ENCODE measurements at places on chromosomes 1 and 21. TPM values are rescaled to one million over a fixed set of nuclear protein-coding genes. Genes with fewer than 3 reads are reported as not detected.

Gene ADORA1
- total RNA-seq, result 5.7 TPM

Gene FCRL5
- total RNA-seq, result not detected

Gene NCMAP
- not detected for total RNA-seq

Gene TRIM17
- under 0.01 TPM for total RNA-seq

Gene RAB42
- 4.5 TPM for total RNA-seq

Gene ADCY10
- total RNA-seq, result 0.05 TPM

Gene NFYC
- total RNA-seq, result 13.4 TPM

Gene CASZ1
- under 0.01 TPM for total RNA-seq

Gene LORICRIN
- not detected for total RNA-seq

Gene TMEM269
- not detected for total RNA-seq

Gene ATP1A4
- not detected for total RNA-seq

Gene LCE1B
- total RNA-seq, result not detected

Gene COL11A1
- 346 TPM for total RNA-seq

Gene CLCA4
- total RNA-seq, result not detected

Gene ARHGEF16
- total RNA-seq, result 0.14 TPM

Gene RHBDL2
- 3.8 TPM for total RNA-seq

Gene PROK1
- total RNA-seq, result not detected

Gene KLHDC8A
- not detected for total RNA-seq

Gene CNTN2
- not detected for total RNA-seq

Gene BSND
- not detected for total RNA-seq

Gene FCRLB
- 3.7 TPM for total RNA-seq

Gene CFHR4
- not detected for total RNA-seq

Gene OR2M3
- not detected for total RNA-seq

Gene EMC1
- total RNA-seq, result 138 TPM

Gene ZSWIM5
- under 0.01 TPM for total RNA-seq

Gene CLDN8
- not detected for total RNA-seq

Gene BOLA1
- 7.9 TPM for total RNA-seq

Gene MEX3A
- total RNA-seq, result 3.3 TPM
